Spinal cord (tissue), 10 donors: ENCODE measurements at places on chromosomes 11 and 22. TPM values are rescaled to one million over a fixed set of nuclear protein-coding genes. Genes with fewer than 3 reads are reported as not detected.

GRCh38 chr11:113587308-113587739, 112.1 kb upstream of the DRD2 start:
- no peaks in the 10 kb centered on the region for H3K36me3 ChIP-seq
- no peak overlapping the region for H3K27ac ChIP-seq
- no peak for DNase-seq
- no peak overlapping the region for H3K4me3 ChIP-seq
- H3K4me1 ChIP-seq = no peaks in the 10 kb centered on the region
- H3K27me3 ChIP-seq = peaks cover 2% of the 10 kb centered on the region

GRCh38 chr11:66617155-66617834, 865 bp downstream of the RBM14 start:
- H3K27ac ChIP-seq = peak overlapping the region; percentile 99
- H3K4me3 ChIP-seq = peak overlapping the region; percentile 92
- H3K4me1 ChIP-seq = peaks cover 20% of the 10 kb centered on the region
- H3K27me3 ChIP-seq = no peaks in the 10 kb centered on the region
- DNase-seq = no peak

DNA sequence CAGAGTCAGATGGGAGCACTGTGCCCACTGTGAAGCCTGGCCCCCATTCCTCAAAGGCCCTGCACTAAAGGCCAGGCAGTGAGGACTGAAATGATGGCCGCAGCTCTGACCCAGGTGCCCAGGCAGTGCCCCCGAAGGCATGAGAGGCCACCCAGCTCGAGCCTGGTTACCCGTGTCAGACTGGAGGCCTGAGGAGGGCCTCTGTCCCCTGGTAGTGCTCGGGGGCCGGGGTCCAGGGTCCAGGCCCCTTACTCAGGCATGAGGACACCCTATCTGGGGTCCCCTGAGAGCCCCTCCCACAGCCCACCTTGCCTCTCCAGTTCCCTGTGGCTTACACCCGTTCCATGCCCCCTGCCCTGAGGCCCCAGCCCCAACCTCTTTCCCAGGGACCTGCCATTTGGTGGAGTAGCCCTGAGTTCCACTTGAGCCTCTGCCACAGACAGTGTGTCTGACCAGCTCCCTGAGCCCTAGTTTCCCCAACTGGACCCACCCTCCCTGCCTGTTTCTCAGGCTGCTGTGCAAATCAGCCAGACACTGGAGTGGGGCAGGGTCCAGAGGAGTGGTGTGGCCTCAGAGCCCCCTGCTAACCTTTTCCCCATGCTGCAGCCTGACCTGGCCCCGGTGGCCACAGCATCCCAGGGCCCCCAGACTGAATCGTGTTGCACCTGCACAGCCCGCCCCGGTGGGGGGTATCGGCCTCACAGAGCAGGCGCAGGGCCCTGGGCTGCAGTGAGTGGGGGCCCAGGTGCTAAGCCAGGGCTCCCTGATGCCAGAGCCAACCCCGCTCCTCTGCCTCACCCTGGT, 10.8 kb upstream of the ANKRD13D start:
- no peak for DNase-seq
- peak overlapping the region; percentile 84 for H3K27ac ChIP-seq
- H3K4me1 ChIP-seq = peaks cover 51% of the 10 kb centered on the region
- no peak overlapping the region for H3K4me3 ChIP-seq

DNA sequence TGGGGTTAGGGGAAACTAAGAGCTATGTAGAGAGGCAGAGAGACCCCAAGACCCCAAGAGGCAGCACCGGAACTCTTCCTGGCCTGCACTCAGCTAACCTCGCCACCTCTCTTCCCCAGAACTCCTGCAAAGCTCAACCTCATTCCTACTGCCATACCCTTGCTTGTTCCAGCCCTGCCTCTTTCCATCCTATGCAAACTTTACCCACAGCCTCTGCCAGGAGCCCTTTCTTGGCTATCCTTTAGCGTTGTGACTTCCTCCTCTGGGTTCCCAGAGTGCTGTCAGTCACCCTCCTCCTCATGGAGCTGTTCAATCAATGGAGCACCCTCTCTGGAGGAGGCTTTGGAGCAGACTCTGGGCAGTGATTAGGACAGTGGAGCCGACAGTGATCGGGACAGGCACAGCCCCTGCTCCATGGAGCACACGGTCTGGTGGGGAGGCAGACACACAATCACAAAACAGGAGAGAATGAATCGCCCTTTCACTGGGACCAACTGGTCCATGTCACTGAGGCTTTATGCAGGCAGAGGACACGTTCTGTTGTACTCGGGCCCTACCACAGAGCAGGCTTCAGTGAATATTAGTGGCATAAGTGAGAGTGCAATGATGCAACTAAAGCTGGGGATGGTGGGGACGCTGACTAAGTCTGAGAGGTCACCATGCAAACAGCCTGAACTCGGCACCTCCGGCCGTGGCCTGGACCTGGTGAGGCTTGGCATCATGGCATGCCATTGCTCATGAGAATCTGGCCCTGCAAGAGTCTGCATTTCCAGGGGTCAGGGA, 24.6 kb upstream of the P2RY2 start:
- H3K27me3 ChIP-seq = no peaks in the 10 kb centered on the region
- H3K27ac ChIP-seq = no peak overlapping the region
- DNase-seq = no peak
- no peak overlapping the region for H3K4me3 ChIP-seq
- no peaks in the 10 kb centered on the region for H3K36me3 ChIP-seq

DNA sequence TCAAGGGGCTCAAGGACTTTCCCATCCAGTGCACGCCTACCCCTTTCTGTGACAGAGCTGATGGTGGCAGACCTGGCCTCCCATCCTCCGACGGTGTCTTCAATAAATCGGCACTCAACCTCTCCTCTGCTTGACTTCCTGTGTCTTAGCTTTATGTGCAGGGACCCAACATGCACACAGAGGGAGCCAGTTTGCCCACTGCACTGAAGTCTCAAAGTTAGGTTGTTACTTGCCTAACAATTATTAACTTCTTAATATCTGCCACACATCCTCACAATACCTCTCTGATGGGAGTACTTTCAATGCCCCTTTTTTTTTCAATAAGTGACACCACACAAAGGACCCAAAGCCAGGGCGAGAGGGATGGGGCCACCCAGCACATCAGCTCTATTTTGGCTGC, 3.6 kb downstream of the IZUMO1R start:
- no peaks in the 10 kb centered on the region for H3K4me1 ChIP-seq
- H3K27ac ChIP-seq = no peak overlapping the region
- DNase-seq = no peak

The MYBPC3 gene
- 0.06 TPM for total RNA-seq

- no peak overlapping the region for H3K4me3 ChIP-seq
- H3K4me1 ChIP-seq = peaks cover 98% of the 10 kb centered on the region
- no peak for DNase-seq
- H3K36me3 ChIP-seq = peaks cover 83% of the 10 kb centered on the region
These were observed 12.0 kb downstream of the BRSK2 start for GRCh38 chr11:1401656-1402221.

The TRIM51 gene
- total RNA-seq = not detected

GRCh38 chr11:45927332-45927683, 4.9 kb downstream of the LARGE2 start:
- no peak for DNase-seq
- peaks cover 29% of the 10 kb centered on the region for H3K4me1 ChIP-seq
- peaks cover 17% of the 10 kb centered on the region for H3K27me3 ChIP-seq
- no peak overlapping the region for H3K4me3 ChIP-seq

- H3K4me1 ChIP-seq = no peaks in the 10 kb centered on the region
- no peaks in the 10 kb centered on the region for H3K27me3 ChIP-seq
- H3K4me3 ChIP-seq = no peak overlapping the region
- DNase-seq = no peak
- H3K36me3 ChIP-seq = no peaks in the 10 kb centered on the region
- no peak overlapping the region for H3K27ac ChIP-seq
These were observed 10.0 kb upstream of the CCDC83 start for GRCh38 chr11:85845124-85845631.
